ENCODE measurements at places on chromosomes 3 and 15. TPM values are rescaled to one million over a fixed set of nuclear protein-coding genes. Genes with fewer than 3 reads are reported as not detected.
A peak's percentile ranks its signal among the peaks of the same experiment; 100 is the strongest.

Gene NPAP1
- total RNA-seq: not detected

DNA sequence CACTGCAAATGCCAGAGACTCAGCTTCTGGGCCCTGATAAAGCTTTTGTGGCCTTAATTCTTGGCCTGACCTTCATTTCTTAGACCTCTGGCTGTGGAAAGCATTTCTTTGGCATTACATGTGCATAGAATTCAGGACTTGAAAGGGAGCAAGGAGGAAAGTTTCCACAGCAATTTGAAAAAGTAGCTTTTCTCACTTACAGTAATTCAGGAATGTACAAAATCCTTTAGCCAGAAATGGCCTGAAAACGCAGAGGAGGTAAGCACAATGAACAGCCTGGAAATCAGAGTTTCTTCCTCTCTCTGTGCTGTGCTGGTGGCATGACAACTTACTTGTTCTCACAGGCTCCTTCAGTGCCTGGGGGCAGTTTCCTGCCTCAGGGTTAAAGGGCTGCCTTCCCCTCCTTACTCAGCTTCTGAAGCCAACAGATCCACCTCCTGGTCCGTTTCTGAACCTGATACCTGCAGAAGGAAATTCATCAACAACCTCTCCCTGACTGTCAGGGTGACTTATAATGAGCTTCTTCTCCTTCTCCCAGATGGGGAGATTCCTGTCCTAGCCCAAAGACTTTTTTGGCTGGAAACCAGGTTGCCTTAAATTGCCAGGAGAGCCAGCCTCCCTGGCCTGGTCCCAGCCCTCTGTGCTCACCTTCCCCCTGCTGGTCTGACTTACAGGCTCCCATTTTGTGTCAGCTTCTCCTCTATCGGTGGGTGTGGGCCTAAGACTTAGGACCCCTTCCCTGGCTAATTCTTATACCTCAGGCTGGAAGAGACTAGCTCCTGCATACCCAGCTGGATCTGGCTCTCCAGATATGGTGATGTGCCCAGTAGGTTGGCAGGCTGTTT lies 102.3 kb downstream of the MYRIP start:
- no peak for DNase-seq

DNA sequence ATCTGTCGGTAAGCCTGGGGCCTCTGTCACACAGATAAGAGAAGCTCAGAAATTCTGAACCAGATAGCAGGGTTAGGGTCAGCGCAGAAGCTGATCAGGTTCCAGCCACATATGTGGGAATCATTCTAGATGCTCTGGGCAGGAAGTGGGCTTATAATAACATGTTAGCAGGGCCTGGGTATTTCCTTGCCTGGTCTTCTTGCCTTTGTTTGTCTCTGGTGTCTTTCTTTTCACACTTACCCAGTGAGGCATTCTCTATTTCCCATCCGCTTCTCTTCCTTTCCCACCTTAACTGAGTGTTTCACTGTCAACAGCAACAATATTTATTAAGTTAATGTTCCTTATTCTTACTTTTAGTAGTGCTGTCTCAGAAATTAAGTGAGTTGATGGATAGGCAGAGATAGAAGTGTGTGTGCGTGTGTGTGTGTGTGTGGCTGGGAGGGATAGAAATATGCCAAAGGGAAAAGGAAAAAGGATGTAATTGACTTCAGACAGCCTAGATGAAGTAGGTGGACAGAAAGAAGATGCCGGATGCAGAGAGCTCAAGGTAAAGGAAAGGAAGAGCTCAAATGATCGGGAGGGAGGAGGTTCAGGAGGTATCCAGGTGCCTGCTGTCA lies 2.0 kb downstream of the PLA1A start:
- DNase-seq: no peak

GRCh38 chr3:60215946-60216345 lies 1035.3 kb downstream of the FHIT start:
- DNase-seq: no peak

- peak; percentile 19 for DNase-seq
These were observed 945.1 kb downstream of the OTOL1 start for GRCh38 chr3:162441716-162442115.

DNA sequence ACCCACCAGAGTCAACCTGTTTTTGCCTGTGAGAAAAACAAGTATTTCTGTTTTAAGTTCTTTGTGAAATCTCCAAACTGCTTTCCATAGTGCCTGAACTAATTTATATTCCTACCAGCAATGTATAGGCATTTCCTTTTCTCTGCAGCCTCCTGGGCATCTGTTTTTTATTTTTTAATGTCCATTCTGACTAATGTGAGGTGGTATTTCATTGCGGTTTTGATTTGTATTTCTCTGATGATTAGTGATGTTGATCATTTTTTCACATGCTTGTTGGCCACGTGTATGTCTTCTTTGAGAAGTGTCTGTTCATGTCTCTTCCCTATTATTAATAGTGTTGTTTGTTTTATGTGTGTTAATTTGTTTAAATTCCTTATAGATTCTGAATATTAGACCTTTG lies 820.5 kb downstream of the MCTP2 start:
- peak; percentile 29 for DNase-seq

- DNase-seq: peak; percentile 23
These were observed 6.0 kb downstream of the NRG4 start for GRCh38 chr15:76006136-76006778.
